CD4-positive, alpha-beta memory T cell (primary cell): ENCODE measurements at places on chromosomes 3 and 15.

DNA sequence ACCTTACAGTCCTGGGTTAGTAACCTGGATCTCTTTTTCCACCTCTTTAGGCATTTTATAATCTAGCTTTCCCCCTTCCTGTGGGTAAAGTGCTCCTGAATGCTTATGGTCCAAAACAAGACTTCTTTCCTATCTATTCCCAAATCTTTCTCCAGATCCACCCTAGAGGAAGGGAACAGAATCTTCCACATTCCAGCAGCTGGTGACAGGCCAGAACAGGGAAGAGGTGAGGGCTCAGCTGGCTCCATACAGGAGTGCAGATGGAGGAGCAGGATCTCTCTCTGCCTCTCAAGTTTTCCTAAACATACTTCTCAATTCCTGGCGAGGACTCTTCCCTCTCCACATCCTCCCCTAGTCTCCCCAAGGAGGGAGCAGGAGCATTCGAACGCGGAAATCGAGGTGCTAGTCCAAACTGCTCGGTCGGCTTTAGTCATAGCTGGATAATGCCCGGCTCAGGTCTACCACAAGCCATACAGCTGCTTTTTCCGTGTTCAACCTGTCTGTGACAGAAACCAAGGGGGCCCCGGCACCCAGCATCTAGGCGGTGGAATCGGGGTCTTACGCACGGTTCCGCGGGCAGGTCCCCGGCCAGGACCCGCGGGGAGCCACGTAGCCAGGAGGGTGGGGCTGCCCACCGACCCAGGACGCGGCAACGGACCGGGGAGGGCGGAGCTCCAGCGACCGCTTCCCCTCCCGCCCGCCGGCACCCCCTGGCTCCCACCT, 4.0 kb downstream of the RASSF1 start:
- no peak for DNase-seq

DNA sequence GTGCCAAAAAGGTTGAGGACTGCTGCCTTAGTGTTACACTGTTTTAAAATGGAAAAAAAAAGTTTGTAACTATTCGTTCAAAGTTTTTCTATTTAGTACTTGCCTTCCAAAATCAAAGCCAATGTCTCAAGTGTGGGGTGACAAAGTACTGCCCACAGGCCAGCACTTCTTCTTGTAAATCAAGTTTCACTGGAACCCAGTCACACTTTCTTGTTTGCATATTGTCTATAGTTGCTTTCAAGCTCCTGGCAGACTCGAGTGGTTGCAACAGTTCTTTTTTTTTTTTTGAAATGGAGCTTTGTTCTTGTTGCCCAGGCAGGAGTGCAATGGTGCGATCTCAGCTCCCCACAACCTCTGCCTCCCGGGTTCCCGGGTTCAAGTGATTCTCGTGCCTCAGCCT, 75.3 kb upstream of the RPL35A start:
- DNase-seq, result no peak

DNA sequence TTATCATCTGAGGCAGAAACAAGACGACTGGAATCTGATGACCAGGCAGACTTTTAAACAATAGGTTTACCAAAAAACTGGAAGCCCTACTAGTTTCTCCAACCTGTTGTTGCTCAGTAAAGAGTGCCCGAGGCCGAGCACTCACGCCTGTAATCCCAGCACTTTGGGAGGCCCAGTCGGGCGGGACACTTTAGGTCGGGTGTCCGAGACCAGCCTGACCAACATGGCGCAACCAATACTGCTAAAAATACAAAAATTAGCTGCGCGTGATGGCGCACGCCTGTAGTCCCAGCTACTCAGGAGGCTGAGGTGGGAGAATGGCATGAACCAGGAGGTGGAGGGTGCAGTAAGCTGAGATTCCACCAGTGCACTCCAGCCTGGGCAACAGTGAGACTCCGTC, 1.1 kb upstream of the WDR5B start:
- no peak for DNase-seq

GRCh38 chr3:11803977-11804892, 42.5 kb downstream of the TAMM41 start:
- DNase-seq, result peak; percentile 41

DNA sequence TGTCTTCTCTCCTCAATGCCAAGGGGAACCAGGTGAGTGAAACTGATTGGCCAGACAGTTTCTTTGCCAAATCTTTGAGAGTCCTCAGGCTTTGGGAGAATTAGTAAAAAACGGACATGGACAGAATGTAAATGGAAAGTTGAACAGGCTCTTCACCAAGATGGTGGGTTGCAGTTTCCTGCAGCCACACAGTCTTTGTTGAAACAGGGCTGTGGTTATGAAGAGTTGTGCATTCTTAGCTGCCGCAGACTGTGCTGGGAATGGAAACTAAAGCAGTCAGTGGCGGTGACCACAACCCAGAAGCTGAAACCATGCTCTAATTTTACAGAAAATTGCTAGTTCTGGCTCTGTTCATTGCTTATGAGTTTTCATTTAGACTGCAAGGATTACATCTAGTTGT, 42.1 kb upstream of the TASOR start:
- peak; percentile 65 for DNase-seq

- DNase-seq, result peak; percentile 56
Measured at GRCh38 chr3:28317438-28318022, 31.0 kb upstream of the ZCWPW2 start.

GRCh38 chr3:174710612-174711011, 148.5 kb upstream of the NAALADL2 start:
- no peak for DNase-seq

- DNase-seq, result no peak
Measured at GRCh38 chr3:150783920-150784746, 21.2 kb upstream of the SIAH2 start.

DNA sequence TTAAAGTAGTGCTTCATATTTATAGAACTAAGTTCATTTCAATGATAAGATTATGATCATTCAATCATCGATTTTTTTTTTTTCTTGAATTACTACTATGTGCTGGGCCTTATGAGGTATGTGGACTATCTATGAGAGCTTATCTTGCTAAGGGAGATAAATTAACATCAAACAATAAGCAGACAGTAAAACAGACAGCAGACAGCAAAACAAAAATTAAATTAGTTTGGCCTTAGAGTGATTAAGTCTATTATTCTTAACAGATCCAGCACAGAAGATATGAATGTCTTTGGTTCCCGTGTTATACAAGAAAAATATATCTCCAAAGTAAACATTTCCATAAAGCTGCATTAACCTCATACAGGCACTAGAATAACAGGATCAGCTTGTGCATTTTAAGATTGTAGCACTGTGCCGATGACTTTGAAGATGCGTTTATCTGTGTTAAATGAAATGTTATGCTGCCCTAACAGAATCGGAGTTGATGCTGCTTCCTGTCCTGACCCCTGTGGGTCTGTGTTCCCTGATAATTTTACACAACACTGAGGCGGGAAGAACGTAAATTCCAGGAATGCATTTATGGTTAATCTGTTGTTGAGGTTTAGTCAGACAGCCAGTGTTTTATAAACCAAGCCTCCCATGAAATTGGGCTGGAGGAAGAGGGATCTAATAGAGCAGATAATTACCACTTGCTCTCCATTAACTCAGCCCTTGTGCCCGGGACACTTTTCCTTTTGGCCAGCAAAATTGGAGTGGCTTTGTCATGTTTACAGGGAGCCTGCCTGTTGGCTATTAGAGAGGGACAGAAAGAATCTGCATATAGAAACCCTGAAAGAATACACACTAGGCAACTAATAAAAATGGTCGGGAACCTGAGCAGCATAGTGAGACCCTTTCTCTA, 80.8 kb downstream of the GHSR start:
- no peak for DNase-seq

DNA sequence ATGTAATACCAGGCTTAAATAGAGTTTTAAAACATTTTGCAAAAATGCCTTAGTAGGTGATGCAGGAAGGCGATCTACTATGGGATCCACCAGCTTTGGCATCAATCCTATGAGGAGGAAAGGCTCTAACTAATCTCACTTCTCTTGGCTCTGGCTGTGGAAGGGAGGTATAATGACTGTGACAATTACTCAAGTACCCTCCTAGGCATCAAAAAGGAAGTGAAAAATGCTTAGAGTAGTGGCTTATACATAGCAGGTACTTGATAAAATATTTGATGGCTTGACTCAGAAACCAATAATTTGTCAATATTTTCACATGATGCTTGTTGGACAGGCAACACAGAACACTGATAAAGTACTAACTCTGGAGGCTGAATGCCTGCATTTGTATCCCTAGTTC, 34.1 kb upstream of the SERPINI2 start:
- DNase-seq, result no peak

- DNase-seq, result no peak
Measured at GRCh38 chr3:122146466-122146865, 37.0 kb upstream of the CASR start.

DNA sequence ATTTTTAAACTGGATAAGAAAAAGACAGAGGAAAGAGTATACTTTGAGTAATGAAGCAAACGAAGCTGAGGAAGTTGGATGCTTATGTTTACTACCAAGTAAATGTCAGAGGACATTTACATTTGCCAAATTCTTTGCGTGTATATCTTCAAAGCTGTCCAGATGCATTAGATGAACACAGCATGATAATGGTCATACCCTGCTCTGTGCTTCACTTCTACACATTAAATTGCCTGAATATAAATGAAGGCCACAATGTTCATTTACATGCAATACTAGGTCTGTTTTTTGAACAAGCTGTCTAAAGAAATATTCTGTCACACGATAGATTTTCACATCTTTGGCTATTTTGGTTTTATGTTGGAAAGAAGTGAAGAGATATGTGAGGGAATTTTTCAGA, 405.8 kb upstream of the ADAMTS9 start:
- no peak for DNase-seq

DNA sequence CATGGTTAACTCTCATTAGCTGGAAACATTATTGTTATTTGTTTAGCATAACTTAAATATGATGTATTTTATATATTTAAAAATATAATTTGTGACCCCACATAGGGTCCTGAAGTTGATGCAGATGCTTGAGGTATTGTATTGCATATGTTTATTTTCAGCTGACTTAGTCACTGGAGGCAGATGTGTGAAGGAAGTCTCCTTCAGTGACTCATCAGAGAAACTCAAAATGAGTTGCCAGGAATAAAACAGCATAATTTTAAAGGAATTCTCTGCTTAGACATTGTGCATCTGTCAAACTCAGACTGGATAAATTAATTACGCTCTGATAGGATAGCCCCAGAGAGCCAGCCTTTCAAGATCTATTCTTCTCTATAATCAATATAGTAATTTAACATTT, 7.9 kb upstream of the OR4F6 start:
- no peak for DNase-seq

DNA sequence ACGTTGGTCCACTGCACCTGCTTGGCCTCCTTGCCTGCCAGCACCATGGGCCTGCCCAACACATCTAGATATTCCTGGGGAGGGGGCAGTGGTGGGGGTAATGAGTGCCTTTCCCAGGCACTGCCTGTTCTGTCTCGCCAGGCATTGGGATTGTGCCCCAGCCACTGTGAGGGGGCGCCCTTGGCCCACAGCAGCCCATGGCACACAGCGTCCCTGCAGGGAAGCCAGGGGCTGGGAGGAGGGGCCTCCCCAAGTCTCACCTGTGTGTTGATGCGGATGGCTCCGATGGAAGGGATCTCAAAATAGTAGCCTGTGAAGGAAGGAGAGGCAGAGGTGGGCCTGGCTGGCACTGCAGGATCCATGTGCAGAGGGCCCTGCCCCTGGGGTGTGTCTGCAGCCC, 18.7 kb upstream of the TMEM115 start:
- DNase-seq, result no peak

DNA sequence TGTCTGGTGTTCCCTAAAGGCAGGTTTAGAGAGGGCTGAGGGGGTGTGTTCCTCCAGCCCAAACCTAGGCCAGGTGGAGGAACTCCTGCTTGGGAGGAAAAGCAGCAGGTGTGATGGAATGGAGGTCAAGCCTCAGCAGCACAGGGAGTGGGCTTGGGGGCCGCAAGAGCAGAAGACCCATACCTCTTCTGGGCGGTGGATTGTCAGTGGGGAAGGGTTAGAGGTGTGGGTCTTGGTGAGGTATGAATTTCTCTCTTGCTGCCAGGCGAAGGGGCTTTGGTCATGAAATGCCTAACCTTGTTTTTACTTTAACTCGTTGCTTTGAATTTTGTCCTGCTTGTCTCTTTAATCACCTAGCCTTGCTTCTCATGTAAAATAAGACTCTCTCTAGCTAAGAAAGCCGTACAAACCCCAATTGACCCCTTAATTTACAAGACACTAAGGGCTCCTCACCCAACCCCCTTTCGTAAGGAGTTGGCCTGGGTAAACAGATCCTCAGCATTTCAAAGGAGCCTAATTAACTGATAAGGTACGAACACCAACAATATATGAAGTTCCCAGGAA, 38.9 kb downstream of the DHX30 start:
- no peak for DNase-seq

DNA sequence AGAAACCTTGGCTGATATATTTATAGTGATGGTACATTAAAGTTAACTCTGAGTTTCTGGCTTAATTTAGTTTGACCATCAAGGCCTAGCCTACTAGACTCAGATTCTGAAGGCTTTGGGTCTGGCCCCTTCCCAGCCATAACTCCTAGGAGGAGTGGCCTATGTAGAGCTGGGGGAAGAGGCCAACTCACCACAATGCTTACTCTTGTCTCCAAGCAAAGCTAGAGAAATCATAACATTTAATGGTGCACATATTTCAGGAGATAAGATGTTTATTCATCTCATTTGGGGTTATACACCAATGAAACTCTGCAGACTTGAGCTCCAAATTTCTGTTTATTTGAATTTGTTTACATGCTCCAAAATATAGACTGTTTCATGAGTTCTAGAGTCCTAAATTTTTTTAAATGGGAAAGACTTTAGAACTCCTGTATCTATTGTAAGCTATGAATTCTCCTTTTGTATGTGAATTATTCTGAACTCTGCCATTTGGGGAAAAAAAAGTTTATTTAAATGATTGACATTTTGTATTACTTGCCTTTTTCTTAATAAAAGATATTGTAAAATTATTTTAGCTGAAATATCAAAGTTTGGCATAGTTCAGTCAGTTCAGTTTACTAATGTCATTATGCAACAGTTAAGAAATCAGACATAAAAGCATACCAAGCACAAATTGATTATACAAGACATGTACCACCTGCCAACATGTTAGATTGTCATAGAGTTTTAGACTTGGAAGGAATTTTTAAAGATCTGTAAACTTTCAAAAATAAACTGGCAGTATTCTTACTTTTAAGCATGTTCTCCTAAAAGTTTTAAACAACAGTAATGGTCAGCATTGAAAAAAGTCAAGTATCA, 143.4 kb upstream of the NR2E3 start:
- no peak for DNase-seq

DNA sequence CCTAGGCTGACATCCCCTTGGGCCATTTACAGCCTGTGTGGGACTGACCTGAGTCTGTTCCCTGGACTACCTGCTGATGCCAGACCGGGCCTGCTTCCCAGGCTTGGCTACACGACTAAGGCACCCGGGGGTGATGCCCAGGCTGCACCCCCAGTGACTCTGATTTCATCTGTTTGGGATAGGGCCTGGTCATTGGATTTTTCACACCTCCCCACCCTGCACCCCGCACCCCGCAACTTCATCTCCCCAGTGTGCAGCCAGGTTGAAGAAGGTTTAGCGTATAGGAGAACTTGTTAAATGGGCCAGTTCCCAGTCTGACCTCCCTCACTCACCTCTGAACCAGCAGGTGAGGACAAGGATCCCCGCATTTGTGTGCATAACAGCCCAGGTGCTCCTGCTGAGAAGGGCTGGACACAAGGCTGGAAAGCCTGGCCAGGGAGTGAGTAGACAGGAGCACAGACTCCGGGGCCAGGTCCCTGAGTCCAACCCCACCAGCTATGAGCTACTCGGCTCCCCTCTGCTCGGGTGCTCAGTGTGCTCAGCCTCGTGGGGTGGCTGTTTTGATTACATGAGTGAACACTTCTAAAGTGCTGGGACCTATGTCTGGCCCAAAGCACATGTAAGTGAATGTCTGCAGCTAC, 18.5 kb downstream of the SLC6A20 start:
- DNase-seq, result no peak

- no peak for DNase-seq
Measured at GRCh38 chr3:104291437-104291851, 1075.3 kb upstream of the ALCAM start.
